ENCODE measurements at places on chromosomes 5 and 9.

DNA sequence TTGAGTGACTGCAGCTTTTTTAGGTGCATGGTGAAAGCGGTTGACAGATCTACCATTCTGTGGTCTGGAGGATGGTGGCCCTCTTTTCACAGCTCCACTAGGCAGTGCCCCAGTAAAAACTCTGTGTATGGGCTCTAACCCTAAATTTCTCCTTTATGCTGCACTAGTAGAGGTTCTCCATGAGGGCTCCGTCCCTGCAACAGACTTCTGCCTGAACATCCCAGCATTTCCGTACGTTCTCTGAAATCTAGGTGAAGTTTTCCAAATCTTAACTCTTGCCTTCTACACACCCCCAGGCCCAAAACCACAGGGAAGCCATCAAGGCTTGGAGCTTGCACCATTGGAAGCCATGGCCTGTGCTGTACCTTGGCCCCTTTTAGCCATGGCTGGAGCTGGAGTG, 1898.1 kb upstream of the NUDT12 start:
- no peak for DNase-seq

DNA sequence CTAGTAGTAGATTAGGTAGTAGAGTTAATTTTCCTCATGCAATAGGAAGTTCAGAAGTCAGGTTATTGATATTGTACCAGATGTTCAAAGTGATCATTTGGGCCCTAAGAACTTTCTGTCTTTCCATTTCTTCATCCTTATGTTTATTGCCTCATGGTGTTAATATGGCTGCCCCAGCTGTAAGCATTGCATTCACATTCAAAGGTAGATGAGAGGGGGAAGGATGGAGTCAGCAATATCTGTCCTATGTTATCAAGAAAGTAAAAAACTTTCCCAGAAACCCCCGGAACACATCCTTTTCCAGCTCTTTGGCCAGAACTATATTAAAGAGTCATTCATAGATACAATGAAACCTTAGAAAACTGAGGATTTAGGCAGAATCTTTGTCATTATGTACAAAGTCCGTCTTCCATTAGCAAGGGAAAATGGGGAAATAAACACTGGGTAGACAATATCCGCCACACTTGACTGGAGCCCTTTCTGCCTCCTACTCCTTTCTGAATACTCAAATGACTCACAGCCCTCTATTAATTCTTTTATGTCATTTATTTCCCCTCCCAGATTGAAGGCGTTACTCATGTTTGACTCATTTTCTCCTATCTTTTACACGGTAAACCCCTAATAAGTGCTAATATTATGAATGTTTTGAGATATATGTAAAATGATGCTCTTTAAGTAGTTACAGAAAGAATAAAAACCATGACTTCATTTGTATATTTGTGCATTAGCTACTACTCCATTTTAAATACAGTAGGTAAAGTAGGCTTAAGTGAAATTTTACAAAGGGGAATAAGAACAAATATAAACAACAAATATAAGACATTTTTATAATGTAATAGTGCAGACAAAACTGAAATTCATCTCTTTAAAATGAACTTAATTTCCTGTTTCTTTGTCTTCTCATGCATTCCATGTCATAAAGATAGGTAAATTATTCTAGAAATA, 127.6 kb downstream of the SLF1 start:
- no peak for DNase-seq

DNA sequence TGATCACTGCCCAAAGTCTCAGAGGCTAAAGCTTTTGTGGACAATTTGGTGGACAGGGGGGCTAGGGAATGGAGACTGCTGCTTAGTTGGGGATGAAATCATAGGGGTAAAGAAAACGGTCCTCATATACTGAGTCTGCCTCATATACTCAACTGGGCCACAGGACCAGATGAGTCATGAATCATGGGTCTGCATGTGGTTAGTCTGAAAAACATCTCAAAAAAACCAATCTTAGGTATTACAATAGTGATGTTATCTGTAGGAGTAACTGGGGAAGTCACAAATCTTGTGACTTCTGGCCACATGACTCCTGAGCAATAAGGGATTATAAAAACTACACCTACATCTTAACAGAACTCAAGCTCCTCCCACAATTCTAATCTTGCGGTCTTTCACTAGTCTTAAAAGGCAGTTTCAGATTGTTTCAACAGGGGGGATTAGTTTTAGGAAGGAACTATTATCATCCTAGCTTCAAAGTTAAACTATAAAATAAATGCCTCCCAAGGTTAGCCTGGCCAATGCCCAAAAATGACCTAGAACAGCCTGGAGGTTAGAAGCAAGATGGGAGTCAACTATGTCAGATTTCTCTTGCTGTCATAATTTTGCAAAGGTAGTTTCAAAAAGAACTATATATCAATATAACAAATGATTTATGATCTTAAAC, 17.5 kb downstream of the TMEM161B start:
- DNase-seq, result peak; percentile 56

- no peak for DNase-seq
These were observed 183.6 kb downstream of the GADD45G start for GRCh38 chr9:89788434-89788833.

- no peak for DNase-seq
These were observed 481.4 kb upstream of the DAB2 start for GRCh38 chr5:39906146-39906545.

DNA sequence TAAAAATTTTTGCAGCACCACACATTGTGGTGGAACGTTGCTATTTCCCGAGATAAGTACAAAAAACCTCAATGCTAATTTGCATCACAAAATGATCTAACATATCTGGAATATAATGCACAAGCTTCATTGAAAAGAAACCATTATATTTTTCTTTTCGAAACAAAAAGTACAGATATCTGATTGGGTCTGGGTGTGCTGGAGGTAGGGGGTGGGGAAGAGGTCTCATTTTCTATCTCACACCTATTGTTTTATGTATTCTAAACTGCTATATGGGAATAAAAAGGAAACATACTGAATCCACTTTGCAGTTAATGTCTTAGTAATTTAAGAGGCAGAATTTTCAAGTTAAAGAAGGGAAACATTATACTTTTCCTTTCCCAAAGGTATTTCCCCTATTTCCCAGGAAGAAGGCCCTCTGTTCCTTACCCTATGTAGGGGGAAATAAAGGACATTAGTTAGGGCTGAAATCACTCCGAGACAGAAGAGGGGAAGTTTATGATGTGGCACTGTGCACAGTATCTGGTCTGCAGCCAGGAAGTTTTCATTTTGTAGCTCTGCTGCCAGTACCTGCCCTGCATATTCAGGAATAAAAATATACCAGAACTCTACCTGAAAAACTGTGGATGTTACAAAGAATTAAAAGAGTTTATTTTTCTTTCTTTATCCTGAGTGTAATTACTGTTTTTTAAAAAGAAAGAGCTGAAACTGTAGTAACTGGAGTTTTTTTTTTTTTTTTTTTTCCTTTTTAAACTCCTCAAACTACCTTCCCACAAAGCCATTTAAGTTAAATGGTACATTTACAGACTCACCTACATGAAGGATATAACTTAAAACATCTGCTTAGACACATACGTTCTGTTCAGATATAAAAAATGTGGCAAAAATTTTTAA, 7.4 kb downstream of the MEF2C start:
- DNase-seq, result no peak

- DNase-seq, result no peak
These were observed 108.5 kb upstream of the OTULINL start for GRCh38 chr5:14472986-14473567.

DNA sequence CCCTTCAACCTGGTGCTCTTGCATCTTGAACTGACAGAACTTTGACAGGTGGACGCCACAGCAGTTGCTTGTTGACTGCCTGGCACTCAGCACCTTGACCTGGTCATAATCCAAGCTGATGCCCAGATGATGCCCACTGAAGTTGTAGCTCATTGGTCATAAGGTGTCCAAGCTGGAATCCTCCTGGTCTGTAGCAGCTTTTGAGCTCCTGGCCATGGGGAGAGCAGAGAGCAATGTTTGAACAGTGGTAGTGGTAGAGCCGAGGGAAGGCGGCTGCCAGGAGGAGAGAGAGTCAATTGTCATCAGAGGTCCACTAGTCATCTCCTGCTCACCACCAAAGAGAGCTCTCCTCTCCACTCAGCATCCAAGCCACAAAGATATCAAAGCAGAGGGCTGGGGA, 23.3 kb downstream of the CSF2 start:
- DNase-seq, result no peak

GRCh38 chr9:82531795-82532194, 531.1 kb downstream of the RASEF start:
- DNase-seq, result no peak

DNA sequence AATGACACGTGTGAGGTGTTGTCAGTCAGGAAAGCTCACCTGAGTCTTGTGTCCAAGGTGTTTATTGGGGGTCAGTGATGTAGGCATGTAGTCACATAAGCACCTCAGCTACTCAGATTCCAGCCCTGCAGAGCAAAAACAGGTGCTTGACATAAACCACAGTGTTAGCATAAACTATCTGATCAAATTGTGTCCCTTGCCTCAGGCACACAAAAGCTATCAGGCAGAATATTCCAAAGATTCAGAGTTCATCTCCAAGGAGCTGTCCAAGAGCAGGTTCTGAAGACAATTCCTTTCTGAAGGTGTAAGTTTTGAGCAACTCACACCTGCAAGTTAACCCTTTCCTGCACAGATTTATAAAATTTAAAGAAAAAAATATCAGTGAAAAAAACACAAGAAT, 102.2 kb upstream of the ITGA1 start:
- DNase-seq, result no peak

DNA sequence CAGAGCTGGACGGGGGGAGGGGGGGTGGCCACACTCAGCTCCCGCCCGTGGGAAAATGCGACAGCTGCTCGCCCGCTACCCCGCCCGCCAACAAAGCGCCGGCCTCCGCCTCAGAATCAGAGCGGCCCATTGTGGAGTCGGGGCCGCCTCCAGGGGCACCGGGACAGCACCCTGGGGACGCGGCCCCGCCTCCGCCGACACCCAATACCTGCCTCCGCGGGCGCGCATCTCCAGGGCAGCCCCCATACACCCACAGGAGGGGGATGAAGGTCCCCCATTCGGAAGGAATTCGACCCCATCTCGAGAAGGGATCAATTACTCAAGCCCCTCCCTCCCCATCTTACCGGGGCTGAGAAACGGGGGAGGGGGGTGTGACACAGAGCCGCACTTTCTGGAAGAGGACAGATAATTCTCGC, 1.3 kb downstream of the NOTCH1 start:
- peak; percentile 73 for DNase-seq

GRCh38 chr5:84092738-84093137, 291.9 kb downstream of the EDIL3 start:
- DNase-seq, result no peak

DNA sequence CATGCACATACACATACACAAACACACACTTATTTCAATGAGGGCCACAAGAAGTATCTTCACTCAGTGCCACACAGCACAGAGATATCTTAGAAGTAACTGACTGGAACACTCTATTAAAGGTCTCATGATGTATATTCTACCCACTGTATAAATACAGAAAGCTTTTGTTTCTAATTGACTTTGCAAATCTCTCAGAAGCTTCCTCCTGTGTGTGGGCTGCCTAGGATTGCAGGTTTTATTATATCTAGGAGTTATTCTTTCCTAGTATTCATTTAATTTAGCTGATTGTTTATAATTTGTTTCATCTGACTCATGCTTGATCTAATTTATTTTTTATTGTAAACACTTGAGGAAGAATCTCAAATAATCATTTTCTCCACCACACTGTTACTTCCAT, 262.4 kb upstream of the ACTBL2 start:
- DNase-seq, result no peak

DNA sequence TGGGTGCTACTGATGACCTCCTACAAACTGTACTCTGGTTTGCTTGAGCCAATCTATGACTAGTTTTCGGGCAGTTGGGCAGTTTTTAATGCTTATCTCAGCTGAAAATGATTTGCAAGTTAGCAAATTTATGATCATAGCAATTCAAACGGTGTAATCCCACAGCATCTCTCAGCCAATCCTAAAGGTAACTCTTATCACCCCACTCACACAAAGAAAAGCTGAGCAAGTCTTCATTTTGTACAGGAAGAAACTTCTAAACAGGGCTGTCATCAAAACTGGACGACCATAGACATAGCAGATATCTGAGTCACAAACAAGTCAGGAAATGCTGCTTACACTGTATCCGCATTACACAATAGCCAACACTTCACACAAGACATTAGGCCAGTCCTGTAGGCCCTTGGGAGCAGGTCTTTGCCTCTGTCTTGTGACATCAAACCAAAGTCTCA, 2.6 kb upstream of the ENC1 start:
- DNase-seq, result no peak

Measured in activated T-cell treated with anti-CD3 and anti-CD28 coated beads, Interleukin-2, amount 50 U/mL, for 72 hours (primary cell).